Panc1 (cell line): ENCODE measurements at places on chromosomes 6 and 20. TPM values are rescaled to one million over a fixed set of nuclear protein-coding genes. Genes with fewer than 3 reads are reported as not detected.

TRIM40 gene
- not detected for total RNA-seq

IBTK gene
- total RNA-seq = 73.2 TPM

- H3K27me3 ChIP-seq = no peaks in the 10 kb centered on the region
- peaks cover 4% of the 10 kb centered on the region for H3K36me3 ChIP-seq
- H3K4me1 ChIP-seq = peaks cover 10% of the 10 kb centered on the region
- DNase-seq = no peak
- H3K27ac ChIP-seq = no peak overlapping the region
Measured at GRCh38 chr6:144559865-144560593, 274.9 kb downstream of the UTRN start.

TNF gene
- 0.64 TPM for total RNA-seq

GLO1 gene
- 125 TPM for total RNA-seq

DNA sequence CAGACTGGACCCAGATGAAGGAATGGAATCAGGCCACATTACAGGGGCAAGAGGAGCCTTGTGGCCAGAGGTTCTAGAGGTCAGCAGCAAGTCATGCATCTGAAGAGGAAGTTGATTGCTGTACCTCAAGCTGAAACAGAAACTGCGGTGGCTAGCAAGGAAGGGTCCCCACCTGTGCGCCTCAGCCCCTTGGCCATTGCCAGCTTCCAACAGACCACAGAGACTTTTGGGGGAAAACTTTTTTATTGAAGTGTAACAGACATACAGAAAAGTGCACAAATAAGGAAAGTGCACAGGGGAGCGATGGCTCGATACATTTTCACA, 26.8 kb upstream of the SLC9A8 start:
- H3K4me3 ChIP-seq = no peak overlapping the region
- no peaks in the 10 kb centered on the region for H3K4me1 ChIP-seq
- no peaks in the 10 kb centered on the region for H3K36me3 ChIP-seq
- no peaks in the 10 kb centered on the region for H3K27me3 ChIP-seq
- DNase-seq = no peak

- no peaks in the 10 kb centered on the region for H3K27me3 ChIP-seq
- H3K4me1 ChIP-seq = no peaks in the 10 kb centered on the region
- DNase-seq = no peak
Measured at GRCh38 chr6:80441131-80441530, 334.7 kb downstream of the BCKDHB start.

GRCh38 chr6:34557228-34557627, 1.1 kb upstream of the SPDEF start:
- H3K27ac ChIP-seq = no peak overlapping the region
- H3K36me3 ChIP-seq = no peaks in the 10 kb centered on the region
- H3K4me1 ChIP-seq = peaks cover 26% of the 10 kb centered on the region
- no peak for DNase-seq

HCRTR2 gene
- not detected for total RNA-seq

- H3K4me1 ChIP-seq = no peaks in the 10 kb centered on the region
- H3K36me3 ChIP-seq = no peaks in the 10 kb centered on the region
- no peak for DNase-seq
- no peaks in the 10 kb centered on the region for H3K27me3 ChIP-seq
- H3K4me3 ChIP-seq = no peak overlapping the region
Measured at GRCh38 chr20:10263385-10264165, 44.9 kb downstream of the SNAP25 start.

GRCh38 chr20:61354501-61354900, 102.4 kb downstream of the CDH4 start:
- H3K27me3 ChIP-seq = peaks cover 11% of the 10 kb centered on the region
- no peak overlapping the region for H3K4me3 ChIP-seq
- no peaks in the 10 kb centered on the region for H3K36me3 ChIP-seq
- DNase-seq = no peak
- no peaks in the 10 kb centered on the region for H3K4me1 ChIP-seq

MATN4 gene
- total RNA-seq = 0.15 TPM

DNA sequence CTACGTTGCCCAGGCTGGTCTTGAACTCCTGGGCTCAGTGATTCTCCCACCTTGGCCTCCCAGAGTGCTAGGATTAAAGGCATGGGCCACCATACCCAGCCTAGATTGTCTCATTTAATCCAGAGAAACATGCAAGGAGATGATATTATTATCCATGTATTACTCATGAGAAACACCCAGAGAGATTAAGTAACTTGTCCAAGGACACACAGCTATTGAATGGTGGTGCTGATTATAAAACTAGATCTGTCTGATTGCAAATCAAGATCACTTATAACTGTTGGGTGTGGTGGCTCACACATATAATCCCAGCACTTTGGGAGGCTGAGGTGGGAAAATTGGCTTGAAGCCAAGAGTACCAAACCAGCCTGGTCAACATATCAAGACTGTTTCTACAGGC, 94.4 kb upstream of the ZNF217 start:
- no peak overlapping the region for H3K4me3 ChIP-seq
- H3K27me3 ChIP-seq = no peaks in the 10 kb centered on the region
- peaks cover 37% of the 10 kb centered on the region for H3K4me1 ChIP-seq
- no peak for DNase-seq

DNA sequence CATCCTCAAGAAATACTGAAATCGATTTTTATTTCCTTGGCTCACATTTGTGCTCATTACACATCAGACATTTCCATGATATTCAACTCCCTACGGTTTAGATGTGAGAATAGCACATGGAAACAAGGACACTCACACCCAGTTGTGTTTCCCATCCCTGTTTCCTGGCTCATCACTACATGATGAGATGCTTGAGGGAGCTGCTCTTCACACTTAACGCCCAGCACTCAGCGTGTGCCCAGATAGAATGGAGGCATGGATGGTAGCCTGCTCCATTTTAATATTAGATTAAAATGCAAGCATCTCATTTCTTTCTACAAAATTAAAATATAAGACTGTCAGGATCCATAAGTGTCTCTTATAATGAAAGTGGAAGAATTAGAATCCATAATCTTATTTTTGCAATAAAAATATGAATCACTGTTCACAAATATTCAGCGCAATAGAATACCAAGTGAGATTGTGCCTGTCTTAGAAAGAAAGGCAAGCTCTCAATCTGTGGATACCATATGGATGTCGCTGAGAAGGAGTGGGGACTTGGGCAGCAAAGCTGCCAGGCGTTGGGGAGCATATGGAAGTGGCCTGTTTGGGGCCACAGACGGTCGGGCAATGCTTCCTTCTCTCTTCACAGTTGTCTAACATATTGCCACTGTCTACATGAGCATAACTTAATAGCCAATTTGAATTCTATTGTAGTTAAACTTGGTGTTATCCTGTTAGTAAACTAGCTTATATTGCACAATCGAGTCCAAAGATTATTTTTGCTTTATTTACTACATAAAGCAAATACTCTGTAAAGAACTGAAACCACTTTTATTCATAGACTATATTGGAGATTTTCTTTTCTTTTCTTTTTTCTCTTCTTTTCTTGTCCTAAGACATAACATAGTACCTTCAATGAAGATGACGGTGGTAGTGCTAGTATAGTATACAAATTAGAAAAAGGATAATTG, 206.8 kb upstream of the QKI start:
- no peak for DNase-seq
- H3K4me3 ChIP-seq = no peak overlapping the region
- no peaks in the 10 kb centered on the region for H3K4me1 ChIP-seq
- no peak overlapping the region for H3K27ac ChIP-seq

- H3K4me1 ChIP-seq = no peaks in the 10 kb centered on the region
- no peak for DNase-seq
- no peak overlapping the region for H3K4me3 ChIP-seq
- H3K27ac ChIP-seq = no peak overlapping the region
- H3K27me3 ChIP-seq = peaks cover 17% of the 10 kb centered on the region
Measured at GRCh38 chr6:40788661-40789655, 201.8 kb upstream of the LRFN2 start.

DEF6 gene
- total RNA-seq = 0.59 TPM

EPPIN gene
- total RNA-seq = not detected

DNA sequence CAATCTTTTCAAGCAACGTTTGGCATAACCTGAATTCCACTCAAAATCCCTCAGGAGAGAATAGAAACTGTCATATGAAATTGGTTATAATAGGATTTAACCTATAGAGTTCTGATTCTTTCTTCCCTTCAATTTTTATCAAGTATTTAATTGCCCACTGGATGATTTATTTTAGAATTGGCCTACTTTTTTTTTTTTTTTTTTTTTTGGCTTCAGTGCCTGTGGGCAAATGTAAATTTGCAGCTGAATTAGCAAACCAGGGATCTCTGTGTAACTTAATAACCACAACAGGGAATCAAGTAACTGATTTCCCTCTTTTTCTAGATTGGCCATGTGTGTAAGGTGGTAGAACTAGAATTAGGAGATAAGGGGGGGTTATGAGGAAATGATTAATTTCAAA, 157.0 kb downstream of the SOX4 start:
- peaks cover 86% of the 10 kb centered on the region for H3K4me1 ChIP-seq
- no peaks in the 10 kb centered on the region for H3K27me3 ChIP-seq
- H3K36me3 ChIP-seq = no peaks in the 10 kb centered on the region
- DNase-seq = no peak
- H3K27ac ChIP-seq = peak overlapping the region; percentile 100
- H3K4me3 ChIP-seq = no peak overlapping the region

DNA sequence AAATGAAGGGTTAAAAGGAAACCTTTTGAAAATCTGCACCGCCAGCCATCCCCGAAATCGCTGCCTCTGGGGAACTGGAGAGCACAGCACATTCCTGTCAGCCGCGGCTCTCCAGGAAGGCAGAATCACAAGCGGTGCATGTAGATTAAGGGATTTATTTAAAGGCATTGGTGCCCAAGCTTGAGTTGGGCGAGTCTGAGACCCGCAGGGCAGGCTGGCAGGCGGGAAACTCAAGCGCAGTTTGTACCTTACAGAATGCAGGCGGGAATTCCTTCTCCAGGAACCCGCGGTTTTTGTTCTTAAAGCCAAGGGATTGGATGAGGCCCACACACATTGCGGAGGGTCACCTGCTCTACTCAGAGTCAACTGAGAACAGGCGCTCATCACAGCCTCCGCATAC, 10.8 kb downstream of the GPR31 start:
- H3K27ac ChIP-seq = no peak overlapping the region
- H3K36me3 ChIP-seq = no peaks in the 10 kb centered on the region
- DNase-seq = no peak

- H3K4me3 ChIP-seq = no peak overlapping the region
- no peaks in the 10 kb centered on the region for H3K36me3 ChIP-seq
- H3K27me3 ChIP-seq = no peaks in the 10 kb centered on the region
- H3K27ac ChIP-seq = no peak overlapping the region
- no peak for DNase-seq
Measured at GRCh38 chr6:24621626-24622289, 24.2 kb downstream of the KIAA0319 start.

TMC2 gene
- total RNA-seq = not detected

- H3K27me3 ChIP-seq = no peaks in the 10 kb centered on the region
- H3K4me1 ChIP-seq = peaks cover 4% of the 10 kb centered on the region; the same call in 1 of the 2 replicates
- DNase-seq = no peak
- H3K27ac ChIP-seq = no peak overlapping the region
- H3K4me3 ChIP-seq = no peak overlapping the region
Measured at GRCh38 chr6:6927521-6928361, 180.0 kb upstream of the RREB1 start.

DNA sequence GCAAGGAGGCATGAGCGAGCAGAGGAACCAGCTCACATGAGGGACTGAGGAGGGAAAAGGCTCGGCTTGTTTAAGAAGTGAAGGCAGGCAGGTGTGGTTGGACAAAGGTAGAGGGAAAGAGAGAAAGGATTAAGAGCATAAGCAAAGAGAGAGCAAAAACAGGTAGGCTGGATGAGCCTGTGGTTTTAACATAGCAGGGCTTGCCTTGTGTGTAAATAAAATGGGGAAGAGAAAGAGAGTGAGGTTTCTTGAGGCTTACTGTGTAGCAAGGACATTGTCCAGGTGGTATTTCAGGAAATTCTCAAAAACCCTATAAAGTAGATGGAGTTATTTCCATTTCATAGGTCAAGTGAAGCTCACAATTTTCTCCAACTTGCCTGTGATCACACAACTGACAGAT, 93.9 kb upstream of the HDAC2 start:
- no peak overlapping the region for H3K27ac ChIP-seq
- no peak for DNase-seq
- H3K27me3 ChIP-seq = no peaks in the 10 kb centered on the region
- H3K4me3 ChIP-seq = no peak overlapping the region
- H3K36me3 ChIP-seq = no peaks in the 10 kb centered on the region

GRCh38 chr6:20589266-20589665, 55.0 kb downstream of the CDKAL1 start:
- no peak overlapping the region for H3K27ac ChIP-seq
- no peak overlapping the region for H3K4me3 ChIP-seq
- H3K27me3 ChIP-seq = no peaks in the 10 kb centered on the region
- H3K4me1 ChIP-seq = no peaks in the 10 kb centered on the region
- no peaks in the 10 kb centered on the region; the same call in 1 of the 2 replicates for H3K36me3 ChIP-seq
- DNase-seq = no peak

- no peak overlapping the region for H3K4me3 ChIP-seq
- H3K27me3 ChIP-seq = peaks cover 5% of the 10 kb centered on the region
- no peak for DNase-seq
- no peaks in the 10 kb centered on the region for H3K4me1 ChIP-seq
Measured at GRCh38 chr6:166798652-166799051, 157.7 kb downstream of the RNASET2 start.

PRRT1 gene
- total RNA-seq = 1.3 TPM

IDH3B gene
- 135 TPM for total RNA-seq

- H3K4me3 ChIP-seq = no peak overlapping the region
- H3K27me3 ChIP-seq = no peaks in the 10 kb centered on the region
- H3K36me3 ChIP-seq = no peaks in the 10 kb centered on the region
- H3K4me1 ChIP-seq = no peaks in the 10 kb centered on the region
Measured at GRCh38 chr20:44089987-44090674, 96.9 kb downstream of the JPH2 start.

UTRN gene
- total RNA-seq = 122 TPM

DNA sequence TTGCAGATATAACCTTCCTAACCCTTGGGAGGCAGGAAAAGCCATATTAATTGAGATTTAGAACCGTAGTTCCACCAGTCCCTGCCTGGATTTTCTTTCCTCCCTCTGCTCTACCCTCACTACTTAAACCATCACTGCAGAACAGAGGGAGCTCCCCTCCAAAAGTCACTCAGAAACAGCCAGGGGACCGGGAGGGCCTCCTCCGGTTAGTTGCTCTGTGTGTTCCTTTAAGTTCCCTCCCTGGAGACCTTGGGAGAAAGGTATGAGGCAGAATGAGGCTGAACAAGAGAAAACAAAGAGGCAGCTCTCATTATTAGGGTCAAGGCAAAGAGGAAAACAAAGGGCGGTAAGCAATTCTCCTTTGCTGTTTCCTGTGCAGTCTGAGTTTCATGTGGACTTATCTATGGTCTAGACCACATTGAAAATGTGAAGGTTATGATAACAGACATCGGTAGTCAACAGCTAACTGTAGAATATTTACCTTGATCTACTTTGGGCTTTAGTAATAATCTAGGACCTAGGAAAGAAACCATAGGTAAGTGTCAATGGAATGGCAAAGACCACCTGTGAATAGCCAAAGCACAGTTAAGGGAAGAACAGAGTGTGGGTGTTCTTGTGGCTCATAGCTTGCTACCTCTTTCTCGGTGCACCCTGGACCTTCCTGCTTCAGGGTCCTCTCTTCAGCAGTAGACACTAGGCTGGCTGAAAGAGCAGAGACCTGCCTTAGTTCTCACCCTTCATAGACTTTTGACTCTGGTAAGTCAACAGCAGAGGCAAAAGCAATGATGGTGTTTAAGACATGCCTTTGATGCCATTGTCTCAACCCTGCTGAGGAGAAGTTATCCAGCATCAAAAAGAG, 250.9 kb upstream of the CITED2 start:
- H3K4me1 ChIP-seq = no peaks in the 10 kb centered on the region
- DNase-seq = no peak
- no peaks in the 10 kb centered on the region for H3K27me3 ChIP-seq
